ENCODE measurements at places on chromosomes 7 and 10.

DNA sequence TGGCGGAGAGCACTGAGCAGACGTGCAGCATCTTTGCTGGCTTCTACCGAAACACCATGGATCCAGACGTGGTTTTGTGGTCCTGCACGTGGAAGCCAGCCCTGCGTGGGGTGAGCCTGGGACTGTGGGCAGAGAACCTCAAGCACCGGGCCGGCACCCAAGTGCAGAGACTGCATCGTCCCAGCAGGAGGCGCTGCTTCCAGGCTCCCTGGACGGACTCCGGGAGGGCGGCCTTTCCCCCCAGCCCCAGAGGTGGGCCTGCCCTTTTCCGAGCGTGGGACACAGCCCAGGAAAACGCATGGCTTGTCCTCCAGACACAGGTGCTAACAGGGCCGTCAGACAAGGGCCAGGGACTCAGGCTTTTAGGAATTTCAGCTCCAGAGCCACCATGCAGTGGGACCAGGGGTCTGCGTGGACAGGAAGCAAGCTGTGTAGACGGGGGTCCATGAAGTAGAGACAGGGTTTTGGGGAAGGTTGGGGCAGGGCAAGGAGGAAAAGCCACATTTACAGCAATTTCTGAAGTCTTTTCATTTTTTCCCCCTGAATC, 303.9 kb downstream of the WDR37 start:
- no peak for DNase-seq

GRCh38 chr10:51000976-51001375, 73.3 kb upstream of the PRKG1 start:
- no peak for DNase-seq

DNA sequence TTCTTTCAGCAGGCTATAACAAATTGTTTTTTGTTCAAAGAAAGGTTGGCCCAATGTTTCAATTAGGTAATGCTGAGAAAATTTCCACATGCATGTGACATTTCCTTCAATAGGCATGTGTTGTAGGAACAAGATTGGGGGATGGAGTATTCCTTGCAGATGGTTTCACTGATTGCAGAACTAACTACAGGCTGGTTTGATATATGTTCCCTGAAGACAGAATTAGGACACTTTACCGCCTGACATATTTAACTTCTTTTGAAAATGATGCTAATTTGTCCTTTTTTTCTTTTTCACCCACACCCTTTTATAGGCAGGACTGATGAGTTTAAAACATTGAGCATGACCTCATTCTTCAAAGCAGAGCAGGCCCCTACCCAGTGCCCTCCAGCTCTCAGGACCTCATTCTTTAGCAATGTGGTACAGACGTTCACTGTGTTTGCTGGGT, 163.3 kb downstream of the CPED1 start:
- no peak for DNase-seq

GRCh38 chr7:78489476-78490240, 691.1 kb downstream of the PHTF2 start:
- DNase-seq, result no peak

DNA sequence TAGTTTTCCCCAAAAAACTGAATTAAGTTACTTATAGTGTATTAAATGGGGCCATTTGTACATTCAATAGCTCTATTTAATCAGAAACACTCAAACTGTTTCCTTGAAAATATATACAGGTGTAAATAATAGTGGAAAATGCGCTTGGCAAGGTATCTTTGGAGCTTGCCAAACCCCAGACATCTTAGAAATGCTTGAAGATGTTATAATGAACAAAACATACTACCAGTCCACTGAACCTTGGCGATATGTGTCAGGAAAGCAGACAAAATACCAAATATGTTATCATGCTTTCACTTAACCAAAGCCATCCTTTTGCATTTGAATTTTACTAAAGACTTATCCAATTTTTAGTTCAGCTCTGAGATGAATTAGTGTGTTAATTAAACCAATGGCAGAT, 352.7 kb upstream of the SEMA3A start:
- no peak for DNase-seq

GRCh38 chr7:150435047-150435389, 15.4 kb upstream of the GIMAP8 start:
- no peak for DNase-seq

Measured in Calu3 (cell line).